ENCODE measurements at places on chromosomes 6 and 20. TPM values are rescaled to one million over a fixed set of nuclear protein-coding genes. Genes with fewer than 3 reads are reported as not detected.

The PKIB gene
- total RNA-seq, result 89.3 TPM

DNA sequence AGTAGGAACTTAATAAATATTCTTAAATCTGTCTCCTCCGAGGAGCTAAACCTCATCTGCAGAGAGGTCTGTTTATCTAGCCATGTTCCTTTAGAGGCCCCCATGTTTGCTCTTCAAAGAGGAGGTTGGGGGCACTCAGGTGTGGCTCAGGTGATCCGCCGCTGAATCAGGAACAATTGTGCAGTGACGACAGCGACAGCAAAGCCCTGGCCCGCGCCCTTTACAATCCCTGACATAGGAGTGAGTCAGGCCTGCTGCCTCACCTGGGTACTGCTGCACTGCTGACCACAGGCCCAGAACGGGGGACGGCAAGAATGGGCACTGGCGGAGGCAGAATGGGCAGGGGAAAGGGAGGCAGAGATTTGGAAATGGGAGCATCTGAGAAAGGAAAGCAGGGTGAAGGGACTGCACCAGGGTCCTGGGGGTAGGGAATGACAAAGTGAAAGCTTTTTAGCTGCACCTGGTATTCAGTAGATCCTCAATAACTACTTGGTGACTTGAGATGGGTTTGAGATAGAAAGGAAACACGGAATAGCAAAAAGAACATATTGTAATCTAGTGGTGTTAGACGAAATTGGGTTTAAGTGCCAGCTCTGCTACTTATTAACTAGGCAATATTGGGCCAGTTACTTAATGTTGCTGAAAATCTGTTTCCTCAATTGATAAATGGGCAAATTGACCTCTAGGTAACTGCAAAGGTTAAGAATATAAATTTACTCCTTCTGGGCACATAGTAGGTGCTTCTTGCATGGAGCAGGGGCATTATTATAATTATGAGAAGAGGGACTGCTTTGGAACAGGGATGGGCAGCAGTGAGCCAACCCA is 5.4 kb upstream of the IER3 start:
- DNase-seq, result peak; percentile 80

DNA sequence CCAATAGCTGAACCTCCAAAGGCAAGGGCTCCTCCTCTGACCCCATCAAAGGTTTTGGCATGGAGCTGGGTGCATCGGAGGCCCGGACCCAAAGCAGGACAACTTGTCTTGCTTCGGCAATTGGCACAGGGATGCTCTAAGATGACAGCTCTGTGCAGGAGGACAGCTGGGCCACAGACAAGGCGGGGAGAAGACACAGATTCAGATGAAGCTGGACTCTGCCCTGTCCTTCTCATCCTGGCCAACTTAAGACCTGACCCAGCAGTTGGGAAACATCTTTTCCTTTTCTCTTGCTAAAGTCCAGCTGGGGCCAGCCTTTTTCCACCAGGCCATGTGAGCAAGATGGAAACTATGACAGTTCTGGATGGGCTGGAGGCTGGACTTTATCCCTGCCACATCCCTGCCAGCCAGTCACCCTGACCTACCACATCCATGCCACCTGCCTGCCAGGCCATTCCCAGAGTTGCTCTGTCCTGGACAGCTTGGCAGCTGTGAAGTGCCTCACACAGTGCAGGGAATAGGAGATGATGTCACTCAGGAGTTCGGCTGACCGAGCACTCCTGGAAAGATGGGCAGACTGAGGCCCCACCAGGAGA is 12.7 kb upstream of the PSMF1 start:
- no peak for DNase-seq

DNA sequence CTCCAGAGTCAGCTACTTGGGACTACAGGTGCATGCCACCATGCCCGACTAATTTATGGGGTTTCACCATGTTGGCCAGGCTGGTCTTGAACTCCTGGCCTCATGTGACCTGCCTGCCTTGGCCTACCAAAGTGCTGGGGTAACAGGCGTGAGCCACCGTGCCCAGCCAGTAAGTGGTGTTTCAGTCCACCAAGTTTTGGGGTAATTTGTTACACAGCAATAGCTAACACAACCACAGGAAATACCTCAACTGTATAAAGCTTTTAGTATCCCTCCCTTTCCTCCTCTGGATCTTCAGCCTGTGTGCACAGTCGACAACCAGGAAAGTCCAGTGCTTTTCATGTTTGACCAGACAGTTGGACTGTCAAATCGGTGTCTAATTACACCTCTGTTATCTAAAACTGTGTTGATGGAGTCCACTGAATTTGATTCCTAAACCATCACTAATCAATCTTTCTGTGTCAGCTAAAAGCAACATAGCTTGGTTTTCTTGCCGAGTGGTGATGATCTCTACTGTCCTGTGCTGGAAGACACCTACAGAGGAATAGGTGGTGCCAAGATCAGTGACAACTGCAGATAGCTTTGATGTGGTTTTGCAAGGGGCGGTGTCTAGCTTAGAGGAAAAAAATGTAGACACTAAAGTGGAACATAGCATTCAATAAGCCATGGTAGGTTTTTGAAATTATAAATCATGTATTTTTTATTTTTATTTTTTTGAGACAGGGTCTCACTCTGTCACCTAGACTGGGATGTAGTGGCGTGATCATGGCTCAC is 22.2 kb upstream of the ZBTB2 start:
- no peak for DNase-seq

GRCh38 chr6:9403736-9404135 is 968.4 kb upstream of the SLC35B3 start:
- DNase-seq, result no peak

The IFT52 gene
- 28.3 TPM for total RNA-seq

DNA sequence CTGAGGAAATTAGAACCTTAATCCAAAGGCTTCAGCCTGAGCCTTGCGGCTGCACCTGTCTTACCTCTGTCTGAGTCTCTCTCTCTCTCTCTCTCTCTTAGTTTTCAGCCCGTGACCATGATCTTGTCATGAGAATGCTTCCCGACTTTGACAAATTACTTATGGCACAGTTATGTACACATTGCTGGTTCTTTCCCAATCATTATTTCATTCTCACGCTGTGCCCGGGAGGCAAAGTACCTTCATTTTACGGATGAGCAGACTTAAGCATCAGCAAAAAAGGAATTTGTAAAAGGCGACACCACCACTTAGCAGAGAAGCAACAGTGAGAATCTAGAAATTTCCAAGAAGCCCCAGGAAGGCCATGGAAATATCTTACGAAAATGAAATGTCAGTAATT is 54.6 kb downstream of the GMPR start:
- peak; percentile 35 for DNase-seq

The TRIM10 gene
- total RNA-seq, result not detected

- no peak for DNase-seq
These were observed 808.1 kb upstream of the MANEA start for GRCh38 chr6:94769197-94769596.

The KCNQ5 gene
- 0.27 TPM for total RNA-seq

- DNase-seq, result peak; percentile 91
These were observed 26.9 kb downstream of the SPATA2 start for GRCh38 chr20:49888212-49889000.

- no peak for DNase-seq
These were observed 26.8 kb downstream of the ZBTB9 start for GRCh38 chr6:33481192-33481591.

The PRDM13 gene
- 1.9 TPM for total RNA-seq

The MEP1A gene
- total RNA-seq, result not detected

The RBPJL gene
- not detected for total RNA-seq

Data from Caki2 (cell line).